COR-L47 (cell line): ENCODE measurements at places on chromosomes 4 and X.

- DNase-seq = no peak
Observed at GRCh38 chr4:162782778-162783525, 383.7 kb downstream of the NAF1 start.

- peak; percentile 49 for DNase-seq
Observed at GRCh38 chrX:53288189-53288588, 6.8 kb upstream of the IQSEC2 start.

DNA sequence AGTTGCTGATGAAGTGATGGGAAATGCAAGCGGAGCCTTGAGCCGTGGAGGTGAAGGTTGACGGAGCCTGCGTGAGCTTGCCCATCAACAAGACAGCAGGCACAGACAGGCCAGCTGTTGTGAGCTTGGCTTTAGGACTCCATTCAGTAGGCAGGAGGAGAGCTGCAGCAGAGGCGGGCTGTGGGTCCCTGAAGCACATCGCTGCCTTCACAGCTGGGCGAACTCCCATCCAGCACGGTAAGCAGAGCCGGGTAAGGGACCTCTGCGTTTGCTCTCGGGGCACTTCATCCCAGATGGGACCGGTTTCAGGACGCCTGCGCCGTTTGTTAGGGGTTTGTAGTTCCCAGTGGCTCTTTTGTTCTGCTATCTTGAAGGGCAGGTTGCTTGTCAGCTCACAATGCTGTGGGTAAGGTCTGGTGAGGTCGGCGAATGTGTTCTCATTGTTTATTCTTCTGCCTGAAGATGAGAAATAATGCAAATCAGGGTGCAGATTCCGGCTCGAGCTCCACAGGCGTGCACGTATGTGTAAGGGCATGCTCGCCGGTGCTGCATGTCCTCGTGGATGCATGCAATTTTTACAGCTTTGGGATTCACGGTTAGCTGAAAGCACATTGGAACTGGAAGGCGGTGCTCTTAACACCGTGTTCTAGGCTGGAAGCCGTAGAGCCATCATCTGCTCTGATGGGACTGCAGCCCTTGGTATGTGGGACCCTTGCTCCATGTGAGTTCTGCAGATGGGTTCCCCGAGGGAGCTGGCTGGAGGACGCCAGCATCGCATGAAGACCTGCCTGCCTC is 54.6 kb upstream of the CLDN34 start:
- no peak for DNase-seq

- no peak for DNase-seq
Observed at GRCh38 chr4:82786828-82787227, 11.8 kb downstream of the SCD5 start.

DNA sequence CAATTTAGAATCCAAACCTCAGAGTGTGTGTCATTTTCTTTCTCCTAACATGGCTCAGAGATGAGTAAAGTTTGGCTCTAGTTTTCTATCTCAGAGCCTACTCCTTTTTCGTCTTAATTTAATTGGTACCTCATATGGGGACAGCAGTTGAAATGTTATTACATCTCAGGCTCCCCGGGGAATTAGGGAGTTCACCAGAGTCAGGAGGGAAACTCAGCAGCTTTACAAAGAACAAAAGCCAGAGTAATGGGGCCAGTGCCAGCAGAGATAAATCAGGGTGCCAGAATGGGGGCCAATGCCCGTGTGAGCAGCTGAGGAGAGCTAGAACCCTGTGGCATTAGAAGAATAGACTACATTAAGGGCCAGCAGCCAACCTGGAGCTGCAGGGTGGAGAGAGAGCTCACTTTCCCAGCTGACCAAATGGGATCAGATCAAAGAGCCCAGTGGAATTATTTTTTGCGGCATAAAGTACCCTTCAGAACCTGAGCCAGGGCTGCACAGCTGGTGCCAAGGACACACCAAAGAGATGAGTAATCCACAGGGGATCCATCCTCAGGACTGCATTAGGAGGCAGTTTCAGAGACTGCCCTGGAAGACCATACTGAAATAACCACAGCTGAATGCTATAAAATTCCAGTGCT is 207.1 kb upstream of the DKK2 start:
- peak; percentile 59 for DNase-seq

DNA sequence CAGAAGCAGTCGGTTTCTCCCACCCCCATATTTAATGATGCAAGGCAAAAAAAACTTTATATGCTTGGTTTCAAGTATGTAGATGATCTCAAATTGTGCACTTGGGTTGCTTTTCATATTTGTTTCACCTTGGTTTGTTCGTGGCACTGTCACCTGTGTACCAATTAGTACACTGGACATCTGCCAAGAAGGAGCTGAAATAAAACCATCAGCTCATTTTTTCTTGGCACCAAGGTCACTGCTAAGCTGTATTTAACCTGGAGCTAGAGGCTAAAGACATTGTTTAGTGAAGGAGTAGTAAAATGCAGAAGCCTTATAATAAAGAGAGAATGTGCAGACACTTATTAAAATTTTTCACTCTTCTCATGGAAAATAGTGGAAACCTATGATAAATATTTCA is 430.8 kb downstream of the ARHGAP24 start:
- DNase-seq = peak; percentile 83

GRCh38 chr4:147020456-147020855 is 74.8 kb upstream of the TTC29 start:
- no peak for DNase-seq

DNA sequence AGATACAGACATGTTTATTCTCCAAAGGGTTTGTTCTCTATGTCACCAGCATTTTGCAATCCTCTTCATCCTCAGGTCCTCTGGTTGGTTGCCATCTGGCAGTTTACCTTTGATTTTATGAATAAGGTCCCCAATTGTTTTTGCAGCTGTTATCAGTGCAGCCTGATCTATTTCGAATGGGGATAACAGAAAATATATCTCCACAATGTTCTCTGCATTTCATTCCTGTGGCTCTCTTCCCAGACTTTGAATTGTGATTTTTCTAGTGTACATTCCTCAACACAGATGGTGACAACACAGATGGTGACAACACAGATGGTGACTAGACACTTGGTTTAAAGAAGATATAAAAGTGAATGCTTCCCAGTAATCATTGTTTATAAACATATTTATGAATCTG is 74.1 kb downstream of the FBXO8 start:
- DNase-seq = no peak

- DNase-seq = no peak
Observed at GRCh38 chr4:74315376-74315775, 7.1 kb downstream of the EPGN start.

DNA sequence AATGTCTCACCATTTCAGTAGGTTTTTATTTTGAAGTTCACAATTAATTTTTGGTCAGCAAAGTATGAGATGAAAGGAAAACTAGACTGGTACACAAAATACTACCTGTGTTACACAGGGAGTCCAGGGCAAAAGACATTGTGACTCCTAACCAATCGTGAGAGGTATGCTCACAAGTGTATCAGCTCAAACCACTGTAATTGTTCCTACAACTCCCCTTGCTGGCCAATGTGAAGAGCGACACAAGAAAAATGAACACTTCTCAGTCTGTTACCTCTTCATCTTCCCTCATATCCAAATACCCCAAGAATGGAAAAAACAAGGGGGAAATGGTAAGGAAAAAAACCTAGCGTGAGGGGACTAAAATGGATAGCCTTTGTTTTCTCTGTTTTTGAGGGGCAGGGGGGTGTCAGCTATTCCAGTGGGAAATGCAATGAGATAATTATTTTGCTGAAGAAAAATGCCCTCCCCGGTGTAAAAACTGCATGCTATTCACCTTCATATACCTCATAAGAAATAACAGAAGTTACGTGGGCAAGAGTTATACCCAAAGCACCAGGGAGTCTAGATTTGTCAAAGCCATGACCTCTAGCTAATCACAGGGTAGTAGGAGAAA is 30.6 kb upstream of the NSUN7 start:
- peak; percentile 64 for DNase-seq

DNA sequence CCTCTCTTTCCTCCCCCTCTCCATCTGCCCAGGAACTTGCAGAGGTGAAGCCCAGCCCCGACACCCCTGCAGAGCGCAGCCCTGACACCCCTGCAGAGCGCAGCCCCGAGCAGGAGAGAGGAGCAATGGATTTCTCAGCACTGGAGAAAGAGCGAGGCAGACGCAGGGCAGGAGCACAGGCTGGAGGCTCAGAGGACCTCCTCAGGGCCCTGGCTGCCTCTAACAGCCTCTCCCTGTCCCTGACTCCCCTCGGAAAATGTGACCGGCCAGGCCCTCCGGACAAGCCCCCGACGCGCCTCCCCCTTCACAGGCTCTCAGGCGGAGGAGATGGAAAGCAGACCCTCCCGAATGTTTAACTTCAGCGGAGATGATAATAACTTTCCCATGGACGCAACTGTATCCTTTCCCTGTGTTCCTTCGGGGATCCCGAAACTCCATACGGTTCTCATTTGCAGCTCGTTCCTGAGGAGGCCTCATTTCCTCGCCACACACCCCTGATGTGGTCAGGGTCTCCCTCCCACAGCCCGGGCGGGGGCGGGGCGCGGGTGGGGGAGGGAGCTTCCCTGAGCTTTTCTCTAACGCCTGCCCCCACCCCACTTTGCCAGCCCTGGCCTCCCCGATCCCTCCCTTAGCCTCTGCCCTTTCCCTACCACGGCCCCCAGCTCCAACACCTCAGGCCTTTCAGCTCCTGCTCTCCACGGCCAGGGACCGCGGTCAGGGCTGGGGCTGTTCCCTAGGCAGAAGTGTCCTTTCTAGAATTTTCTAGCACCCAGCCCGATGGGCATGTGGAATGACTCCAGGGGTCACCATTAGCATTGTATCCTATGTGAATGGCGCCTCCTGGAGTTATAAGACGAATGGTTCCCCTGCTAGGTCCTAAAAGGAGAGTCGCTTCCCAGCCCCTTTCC is 201.1 kb upstream of the BCOR start:
- no peak for DNase-seq

DNA sequence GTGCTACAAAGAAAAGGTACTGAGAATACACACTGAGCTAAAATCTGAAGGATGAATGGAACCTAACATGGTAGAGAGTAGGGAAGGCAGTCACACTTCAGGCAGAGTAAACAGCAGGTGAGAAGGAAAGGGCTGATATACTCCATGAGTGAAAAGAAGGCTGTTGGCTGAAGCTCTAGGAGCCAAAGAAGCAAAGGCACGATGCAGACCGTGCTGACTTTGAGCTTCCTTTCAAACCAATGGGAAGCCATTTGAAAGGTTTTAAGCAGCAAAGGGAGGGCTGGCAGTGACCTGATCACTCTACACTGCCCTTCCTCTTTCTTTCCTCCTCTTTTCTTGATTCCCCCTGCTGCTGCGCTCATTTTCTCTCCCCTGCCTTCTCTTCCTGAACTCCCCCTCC is 66.4 kb downstream of the TMEM154 start:
- peak; percentile 29 for DNase-seq

GRCh38 chrX:101190736-101191135 is 28.9 kb upstream of the DRP2 start:
- DNase-seq = no peak

DNA sequence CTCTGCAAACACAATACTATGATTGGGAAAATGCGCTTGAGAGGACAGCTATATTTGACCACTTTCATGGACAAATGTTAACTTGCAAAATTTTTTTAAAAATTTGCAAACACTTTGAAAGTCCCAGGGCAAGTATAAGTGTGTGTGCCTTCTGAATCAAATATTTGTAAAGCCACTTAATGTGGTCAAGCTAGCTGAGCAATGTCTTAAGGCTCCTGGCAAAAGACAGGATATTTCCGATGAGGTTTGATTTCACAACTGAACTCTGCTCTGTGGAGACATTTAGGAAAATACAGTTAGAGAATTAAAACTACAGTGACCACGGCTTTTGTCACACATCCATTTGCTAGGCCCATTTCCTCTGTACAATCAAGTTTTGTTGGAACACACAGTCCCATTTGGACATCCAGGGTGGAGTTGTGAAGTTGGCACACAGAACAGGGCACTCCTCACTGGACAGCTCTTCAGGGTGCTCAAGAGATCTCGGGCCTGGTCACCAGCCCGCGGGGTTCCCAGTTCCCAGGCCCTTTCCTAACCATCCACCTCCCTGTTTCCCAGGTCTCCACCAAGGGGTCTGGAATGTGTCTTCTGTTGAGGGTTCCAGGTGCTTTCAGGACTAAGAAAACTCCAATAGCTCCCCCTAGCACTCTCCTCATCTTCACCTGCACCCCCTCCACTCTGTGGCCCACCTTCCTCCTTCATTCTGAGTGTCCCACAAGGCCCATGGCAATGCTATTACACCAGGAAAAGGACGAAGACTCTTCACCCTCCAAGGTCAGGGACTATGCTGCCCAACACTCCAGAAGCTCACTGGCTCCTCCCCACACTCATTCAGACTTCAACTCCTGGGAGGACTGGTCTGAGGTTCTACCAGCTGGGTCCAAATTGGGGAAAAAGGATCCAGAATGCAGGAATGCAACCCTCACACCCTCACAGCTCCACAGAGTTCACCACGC is 41.9 kb downstream of the XAGE2 start:
- no peak for DNase-seq
